Left ventricle myocardium inferior (tissue), 1 donor: ENCODE measurements at places on chromosomes 4 and X. TPM values are rescaled to one million over a fixed set of nuclear protein-coding genes. Genes with fewer than 3 reads are reported as not detected.
A peak's percentile ranks its signal among the peaks of the same experiment; 100 is the strongest.

DNA sequence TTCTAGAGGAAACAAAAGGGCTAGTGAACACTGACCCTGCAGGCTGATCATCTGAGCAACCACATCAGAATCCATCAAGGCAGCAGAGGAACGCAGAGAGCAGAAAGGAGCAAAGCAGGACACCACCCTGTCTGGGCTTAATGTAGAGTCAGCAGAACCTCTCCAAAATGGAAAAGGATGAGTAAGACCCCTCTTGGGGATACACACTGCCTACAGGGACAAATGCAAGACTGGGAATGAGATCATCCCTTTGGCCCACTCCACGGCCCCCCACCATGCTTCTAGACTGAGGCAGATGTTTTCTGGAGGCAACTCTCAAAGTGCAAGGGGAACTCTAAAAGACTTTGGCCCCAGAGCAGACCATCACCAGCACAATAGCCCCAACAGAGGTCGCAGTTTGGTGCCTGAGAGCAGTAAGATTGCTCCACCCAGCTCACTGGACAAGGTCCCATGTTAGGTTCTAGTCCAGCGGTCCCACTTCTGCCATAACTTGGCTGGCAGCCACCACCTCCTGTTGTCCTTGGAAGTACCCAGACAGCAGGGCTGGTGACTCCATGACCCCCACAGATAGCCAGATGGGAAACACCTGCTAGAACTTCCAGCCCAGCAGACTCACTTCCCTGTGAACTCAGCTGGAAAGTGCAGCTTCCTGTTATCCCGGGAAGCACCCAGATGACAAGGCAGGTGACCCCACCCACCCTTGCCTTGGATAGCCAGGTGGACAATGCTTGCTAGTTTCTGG lies 372.7 kb downstream of the INPP4B start:
- DNase-seq, result peak; percentile 18

Gene STARD8
- 9.3 TPM for total RNA-seq

Gene COMMD8
- total RNA-seq, result 20.8 TPM

GRCh38 chrX:74450803-74451449 lies 29.6 kb downstream of the SLC16A2 start:
- no peak for DNase-seq

- no peak for DNase-seq
Measured at GRCh38 chr4:182743815-182744214, 173.4 kb downstream of the DCTD start.

GRCh38 chr4:27846951-27847350 lies 986.3 kb downstream of the STIM2 start:
- DNase-seq, result no peak

- no peak for DNase-seq
Measured at GRCh38 chrX:74453178-74453577, 31.9 kb downstream of the SLC16A2 start.

GRCh38 chr4:94583914-94584641 lies 132.3 kb downstream of the PDLIM5 start:
- DNase-seq, result no peak

DNA sequence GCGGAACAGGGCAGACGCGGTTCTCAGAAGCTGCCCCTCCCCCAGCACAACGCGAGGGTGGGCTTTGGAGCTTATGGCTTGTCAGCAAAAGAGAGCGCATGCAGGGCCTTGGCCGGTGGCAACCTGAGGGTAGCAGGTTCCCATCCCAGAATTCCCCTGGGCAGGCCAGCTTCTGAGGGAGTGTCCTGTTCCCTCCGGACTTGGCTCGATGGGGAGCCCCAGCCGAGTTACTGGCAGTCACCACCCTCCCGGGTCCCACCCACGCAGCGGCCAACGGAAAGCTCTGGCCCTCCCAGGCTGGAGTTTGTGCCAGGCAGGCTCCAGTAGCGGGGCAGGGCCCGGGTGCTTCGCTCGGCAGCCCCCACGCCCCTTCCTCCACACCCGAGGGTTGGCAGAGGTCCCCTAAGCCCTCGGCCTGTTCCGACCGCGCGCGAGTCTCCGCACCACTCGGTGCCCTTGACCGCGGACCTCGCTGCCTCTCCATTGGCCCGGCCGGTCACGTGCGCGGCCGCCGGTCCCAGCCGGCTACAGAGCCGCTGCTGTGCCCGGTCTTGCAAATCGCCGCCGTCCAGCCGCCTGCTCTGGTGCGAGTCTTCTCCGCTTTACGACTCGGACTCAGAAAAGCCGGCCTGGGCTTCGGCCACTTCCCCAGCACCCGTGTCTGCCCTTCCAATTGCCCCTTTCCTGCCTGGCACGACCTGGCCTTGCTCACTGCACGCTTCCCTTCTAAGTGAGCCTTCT lies 20.9 kb upstream of the MTM1 start:
- DNase-seq, result peak; percentile 69

GRCh38 chr4:129603241-129603931 lies 507.4 kb downstream of the C4orf33 start:
- no peak for DNase-seq

Gene DDIT4L
- 0.60 TPM for total RNA-seq

GRCh38 chrX:112779139-112779538 lies 61.5 kb downstream of the AMOT start:
- no peak for DNase-seq

Gene UGT2B7
- total RNA-seq, result not detected

DNA sequence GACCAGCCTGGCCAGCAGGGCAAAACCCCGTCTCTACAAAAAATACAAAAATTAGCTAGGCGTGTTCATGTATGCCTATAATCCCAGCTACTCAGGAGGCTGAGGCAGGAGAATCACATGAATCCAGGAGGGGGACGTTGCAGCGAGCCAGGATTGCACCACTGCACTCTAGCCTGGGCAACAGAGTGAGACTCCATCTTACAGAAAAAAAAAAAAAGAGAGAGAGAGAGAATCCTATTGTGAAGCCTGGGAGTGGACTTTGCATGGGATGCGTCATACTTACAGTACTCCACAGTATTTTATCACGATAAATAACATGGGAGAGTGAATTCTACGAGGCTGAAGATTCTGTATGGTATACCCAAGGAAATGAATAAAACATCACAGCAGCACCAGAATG lies 139.6 kb downstream of the AASDH start:
- DNase-seq, result no peak

DNA sequence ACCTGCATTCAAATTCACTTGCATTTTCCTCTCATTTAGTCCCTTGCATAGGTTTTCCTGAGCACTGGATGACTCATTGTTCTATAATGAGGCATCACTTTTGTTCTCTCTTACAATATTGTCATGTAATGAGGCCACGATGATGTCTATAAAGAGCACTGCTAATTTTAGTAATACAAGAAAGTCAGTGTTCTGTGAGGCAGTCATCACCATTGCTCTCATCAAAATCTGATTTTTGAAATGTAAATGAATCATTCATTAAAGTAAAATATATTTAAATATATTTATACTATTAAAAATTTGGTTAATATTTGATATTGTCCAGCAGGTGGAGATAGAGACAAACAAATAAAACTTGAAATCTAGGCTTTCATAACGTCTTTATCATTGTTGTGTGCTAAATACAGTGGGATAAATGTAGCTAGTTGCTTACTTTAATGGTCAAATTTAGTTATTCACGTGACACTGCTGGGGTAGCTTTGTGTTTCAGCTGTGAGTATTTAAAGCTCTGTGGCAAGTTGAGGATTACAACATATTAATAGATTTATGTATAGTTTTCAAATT lies 15.4 kb downstream of the HMGB2 start:
- no peak for DNase-seq

DNA sequence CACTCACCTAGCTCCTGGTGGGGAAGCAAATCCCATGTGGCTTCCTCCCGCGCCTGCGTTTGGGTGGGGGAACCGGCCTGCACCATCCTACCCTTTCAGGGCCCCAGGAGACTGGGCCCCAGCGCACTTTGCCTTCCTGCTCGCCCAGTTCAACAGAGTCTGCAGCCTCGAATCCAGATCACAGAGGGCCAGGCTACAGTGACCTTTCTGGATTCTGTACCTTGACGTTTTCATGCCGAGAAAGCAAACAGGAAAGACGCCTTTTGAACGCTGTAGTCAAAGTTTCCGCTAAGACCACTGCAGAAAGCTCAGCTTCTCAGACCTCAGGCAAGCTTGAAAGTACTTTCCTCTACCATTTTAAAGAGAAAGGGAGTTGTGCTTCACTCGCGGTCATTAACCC lies 7.4 kb upstream of the BEND2 start:
- no peak for DNase-seq

DNA sequence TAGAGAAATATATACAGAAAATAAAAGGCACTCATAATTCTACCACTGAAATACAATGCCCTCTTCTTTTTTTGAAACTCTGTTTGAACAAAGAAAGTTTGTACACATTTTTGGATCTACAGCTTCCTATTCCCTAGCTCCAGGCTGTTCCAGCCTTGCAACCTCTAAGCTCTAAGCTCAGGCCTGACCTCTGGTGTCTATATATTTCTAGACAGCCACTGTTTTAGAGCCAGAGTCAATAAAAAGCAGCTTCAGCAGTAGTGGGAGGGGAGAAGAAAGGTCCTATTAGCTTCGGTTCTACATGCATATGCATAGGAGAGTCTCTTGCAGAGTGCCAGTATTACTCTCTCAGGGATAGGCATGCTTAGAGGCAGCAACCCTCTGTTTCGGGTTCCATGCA lies 39.7 kb downstream of the CLDN2 start:
- DNase-seq, result no peak

DNA sequence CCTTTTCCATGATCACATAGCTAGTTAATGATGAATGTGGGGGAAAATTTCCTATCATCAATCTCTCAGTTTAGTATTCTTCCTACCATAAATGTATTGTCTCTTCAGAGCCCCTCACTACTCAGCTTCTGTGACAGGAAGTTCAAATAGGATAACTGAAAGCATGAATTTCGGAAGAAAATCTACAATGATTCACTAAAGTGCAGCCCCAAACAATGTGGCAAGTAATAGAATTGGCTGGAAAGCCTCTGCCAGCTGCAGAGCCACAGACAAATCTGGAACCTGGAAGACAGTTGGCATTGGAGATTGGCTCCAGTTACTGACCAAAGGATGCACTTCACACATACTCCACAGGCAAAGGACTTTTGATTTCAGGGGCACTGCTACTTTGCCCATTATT lies 35.2 kb downstream of the EGF start:
- DNase-seq, result no peak

- no peak for DNase-seq
Measured at GRCh38 chr4:143076723-143077122, 108.0 kb upstream of the USP38 start.

DNA sequence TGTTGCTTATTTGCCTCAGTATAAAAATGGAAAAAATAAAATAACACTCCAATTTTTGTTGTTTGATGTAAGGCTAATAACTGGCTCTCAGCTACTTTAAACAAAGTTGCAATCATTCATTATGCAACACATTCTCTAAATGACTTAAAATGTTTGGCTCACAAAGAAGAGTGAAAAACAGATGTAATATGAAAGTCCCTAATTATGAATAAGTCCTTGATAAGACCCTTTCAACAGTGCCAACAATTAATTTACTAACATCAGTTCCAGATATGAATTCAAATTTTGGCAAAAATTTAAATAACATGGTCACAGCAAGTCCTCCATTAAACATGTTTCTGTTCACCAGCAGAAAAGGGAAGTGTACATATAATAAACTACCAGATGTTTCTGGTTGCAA lies 69.8 kb downstream of the PAPSS1 start:
- no peak for DNase-seq

Gene TAF7L
- 0.08 TPM for total RNA-seq

Gene RAB39B
- 0.11 TPM for total RNA-seq

Gene ADGRL3
- 6.1 TPM for total RNA-seq

DNA sequence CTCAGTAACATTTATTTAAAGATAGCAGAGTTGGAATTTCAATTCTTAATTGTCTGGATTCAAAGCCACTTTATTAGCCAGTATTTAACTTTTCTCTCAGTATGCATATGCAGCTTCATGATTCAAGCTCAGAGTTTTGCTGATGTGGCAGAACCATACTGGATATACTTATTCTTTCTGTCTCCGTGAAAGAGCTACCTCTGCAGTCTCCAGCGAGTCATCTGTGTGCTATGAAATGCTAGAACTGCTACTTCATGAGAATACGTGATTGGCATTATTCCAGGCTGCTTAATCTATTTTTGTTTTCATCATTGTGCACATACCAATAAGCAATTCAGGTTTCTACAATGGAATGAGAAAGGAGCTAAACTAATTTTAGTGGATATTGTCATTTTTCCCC lies 743.7 kb downstream of the C4orf33 start:
- DNase-seq, result no peak

DNA sequence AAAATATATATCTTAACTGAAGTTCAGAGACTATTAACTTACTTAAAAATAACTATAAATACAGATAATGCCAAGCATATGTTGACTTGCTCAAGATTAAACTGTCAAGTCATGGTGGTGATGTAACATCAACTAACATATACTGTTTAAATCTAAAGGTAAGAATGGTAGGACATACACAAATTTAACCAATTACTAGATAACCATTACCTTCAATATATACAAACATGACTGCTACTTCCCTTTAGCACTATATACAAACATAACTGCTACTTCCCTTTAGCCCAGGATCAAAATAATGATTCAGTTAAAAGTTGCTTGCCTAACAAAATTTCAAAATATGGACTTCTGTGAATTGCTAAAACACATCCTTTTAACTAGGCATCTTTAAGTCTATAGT lies 14.9 kb downstream of the HNRNPD start:
- no peak for DNase-seq

GRCh38 chr4:75107755-75108612 lies 175.1 kb downstream of the PARM1 start:
- DNase-seq, result no peak

DNA sequence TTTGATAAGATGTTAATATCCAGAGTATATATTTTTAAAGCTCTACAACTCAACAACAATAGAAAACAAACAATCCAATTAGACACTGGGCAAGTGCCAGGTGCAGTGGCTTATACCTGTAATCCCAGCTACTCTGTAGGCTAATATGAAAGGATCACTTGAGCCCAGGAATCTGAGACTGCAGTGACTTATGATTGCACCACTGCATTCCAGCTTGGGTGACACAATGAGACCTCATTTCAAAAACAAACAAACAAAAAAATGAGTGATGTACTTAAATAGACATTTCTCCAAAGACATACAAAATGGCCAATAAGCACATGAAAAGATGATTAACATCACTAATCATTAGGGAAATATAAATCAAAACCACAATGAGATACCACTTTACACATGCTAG lies 356.8 kb upstream of the PCDH10 start:
- DNase-seq, result no peak

GRCh38 chr4:83108101-83108861 lies 6.2 kb downstream of the PLAC8 start:
- DNase-seq, result no peak
